ENCODE measurements at places on chromosomes 1 and 21.

- no peak for DNase-seq
Measured at GRCh38 chr1:15264769-15265168, 17.7 kb downstream of the FHAD1 start.

GRCh38 chr1:27004471-27005165 is 8.0 kb downstream of the TENT5B start:
- no peak for DNase-seq

GRCh38 chr1:231799363-231799986 is 172.9 kb downstream of the DISC1 start:
- DNase-seq: no peak

DNA sequence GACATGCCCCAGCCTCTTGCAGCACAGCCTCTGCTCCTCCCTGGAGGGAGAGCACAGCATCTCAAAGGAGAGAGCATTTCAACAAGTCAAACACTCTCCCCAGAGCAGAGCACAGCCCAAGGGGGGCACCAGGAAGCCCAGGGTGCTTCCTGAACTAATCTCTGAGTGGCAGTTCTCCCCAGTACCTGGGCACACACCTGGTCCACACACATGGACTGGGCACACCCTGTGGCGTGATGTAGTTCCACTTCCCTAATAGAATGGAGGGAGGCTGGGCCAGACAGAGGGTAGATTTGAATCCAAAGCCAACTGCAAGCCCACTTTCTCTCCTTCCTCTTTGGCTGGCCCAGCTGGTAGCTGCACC is 55.5 kb downstream of the CD46 start:
- no peak for DNase-seq

- DNase-seq: no peak
Measured at GRCh38 chr1:1806890-1807289, 28.6 kb upstream of the NADK start.

DNA sequence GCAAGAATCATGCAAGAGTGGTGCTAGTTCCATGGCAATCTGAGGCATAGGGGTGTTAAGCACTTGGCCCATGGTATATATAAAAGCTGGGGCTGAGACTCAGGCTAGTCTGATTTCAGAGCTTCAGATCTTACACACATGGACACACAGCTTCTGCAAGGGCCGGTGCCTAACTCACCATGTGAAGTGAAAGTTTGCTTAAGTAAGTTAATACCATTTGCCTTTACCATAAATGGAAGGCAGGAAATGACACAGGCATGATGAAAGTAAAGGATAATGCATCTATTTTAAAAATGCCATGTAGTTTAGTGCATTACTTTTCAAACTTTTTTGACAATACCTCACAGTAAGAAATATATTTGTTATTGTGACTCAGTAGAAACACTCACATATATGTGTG is 122.6 kb downstream of the KCNJ6 start:
- DNase-seq: no peak

GRCh38 chr1:40057310-40058030 is 16.9 kb downstream of the CAP1 start:
- DNase-seq: no peak

- no peak for DNase-seq
Measured at GRCh38 chr1:214326406-214326805, 45.4 kb downstream of the SMYD2 start.

- no peak for DNase-seq
Measured at GRCh38 chr1:107142140-107142542, 1.3 kb downstream of the NTNG1 start.

- no peak for DNase-seq
Measured at GRCh38 chr1:203425663-203425975, 50.0 kb upstream of the PRELP start.

DNA sequence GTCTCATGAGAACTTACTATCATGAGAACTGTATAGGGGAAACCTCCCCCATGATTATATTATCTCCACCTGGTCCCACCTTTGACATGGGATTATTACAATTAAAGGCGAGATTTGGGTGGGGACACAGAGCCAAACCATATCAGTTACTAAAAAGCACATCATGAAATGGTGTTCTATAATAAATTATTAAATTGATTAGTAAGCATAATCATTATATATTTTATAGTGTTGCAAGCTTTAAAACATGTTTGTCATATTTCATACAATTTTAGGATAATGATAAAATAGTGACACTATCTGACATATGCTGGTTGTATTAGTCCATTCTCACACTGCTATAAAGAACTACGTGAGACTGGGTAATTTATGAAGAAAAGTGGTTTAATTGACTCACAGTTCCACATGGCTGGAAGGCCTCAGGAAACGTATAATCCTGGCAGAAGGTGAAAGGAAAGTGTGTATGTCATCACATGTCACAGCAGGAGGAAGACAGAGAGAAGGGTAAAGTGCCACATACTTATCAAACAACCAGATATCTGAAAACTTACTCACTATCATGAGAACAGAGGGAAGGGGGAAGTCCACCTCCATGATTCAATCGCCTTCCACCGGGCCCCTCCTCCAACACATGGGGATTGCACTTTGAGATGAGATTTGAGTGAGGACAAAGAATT is 539.2 kb upstream of the OLFM3 start:
- no peak for DNase-seq

DNA sequence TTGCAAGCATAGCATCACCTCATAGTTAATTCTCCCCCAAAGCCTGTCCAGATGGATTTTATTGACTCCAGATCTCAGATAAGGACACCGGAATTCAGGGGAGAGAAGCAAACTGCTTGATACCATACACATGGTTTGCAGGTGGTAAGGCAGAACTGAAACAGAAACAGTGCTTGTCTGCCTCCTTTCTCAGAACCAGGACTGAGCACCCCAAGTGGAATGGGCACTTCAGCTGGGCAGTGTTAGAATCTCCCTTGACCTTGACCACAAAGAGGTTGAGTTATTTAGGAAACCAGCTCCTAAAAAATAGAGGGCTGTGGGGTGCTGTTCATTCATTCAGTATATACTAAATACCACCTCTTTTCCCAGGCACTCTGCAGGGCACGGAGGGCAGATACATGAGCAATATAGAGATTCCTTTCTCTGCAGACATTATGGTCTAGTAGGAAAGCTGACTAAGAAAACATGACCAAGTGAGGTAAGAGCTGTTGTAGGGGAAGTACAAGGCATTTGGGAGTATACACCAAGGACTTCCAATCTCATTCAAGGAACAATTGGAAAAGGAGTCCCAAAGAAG is 185.2 kb downstream of the C1orf94 start:
- no peak for DNase-seq

- no peak for DNase-seq
Measured at GRCh38 chr21:34946916-34947534, 102.1 kb downstream of the RUNX1 start.

DNA sequence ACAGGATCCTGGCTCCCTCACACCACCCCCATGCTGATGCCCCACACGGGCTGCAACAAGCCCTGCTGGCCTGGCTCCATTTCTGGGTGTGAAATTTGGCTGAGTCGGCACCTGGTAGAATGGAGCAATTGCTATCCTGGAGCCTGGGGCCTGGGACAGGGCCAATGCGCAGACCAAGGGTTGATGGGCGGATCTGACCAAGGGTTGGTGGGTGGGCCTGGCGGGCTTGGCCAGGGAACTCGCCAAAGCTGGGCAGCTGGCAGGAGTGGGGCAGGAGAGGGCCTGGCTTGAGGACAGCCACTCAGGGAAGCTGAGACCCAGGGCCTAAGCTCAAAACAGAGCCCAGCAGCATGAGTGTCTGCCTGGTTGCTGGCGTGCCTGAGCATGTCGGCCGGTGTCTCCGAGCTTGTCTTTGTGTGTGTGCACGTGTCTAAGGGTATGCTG is 70.9 kb upstream of the POU3F1 start:
- no peak for DNase-seq

DNA sequence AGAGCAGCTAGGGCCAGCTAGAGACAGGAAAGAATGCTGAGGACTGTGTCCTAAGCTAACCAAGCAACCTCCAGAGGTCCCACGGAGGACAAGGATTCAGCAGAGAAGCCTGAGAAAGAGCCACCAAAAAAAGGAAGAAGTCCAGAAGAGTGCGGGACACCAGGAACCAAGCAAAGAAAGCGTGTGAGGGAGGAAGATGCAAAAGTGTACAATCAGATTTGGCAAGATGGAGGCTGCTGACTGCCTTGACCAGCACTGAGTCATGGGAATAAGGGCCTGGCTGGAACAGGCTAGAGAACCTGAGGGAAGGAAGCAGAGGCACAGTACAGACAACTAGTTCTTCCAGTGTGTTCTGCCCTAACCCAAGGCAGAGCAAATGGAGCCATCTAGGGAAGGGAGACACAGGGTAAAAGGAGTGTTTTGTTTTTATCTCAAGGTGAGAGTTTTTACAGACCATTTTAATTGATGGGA is 18.5 kb downstream of the TP53BP2 start:
- DNase-seq: no peak

DNA sequence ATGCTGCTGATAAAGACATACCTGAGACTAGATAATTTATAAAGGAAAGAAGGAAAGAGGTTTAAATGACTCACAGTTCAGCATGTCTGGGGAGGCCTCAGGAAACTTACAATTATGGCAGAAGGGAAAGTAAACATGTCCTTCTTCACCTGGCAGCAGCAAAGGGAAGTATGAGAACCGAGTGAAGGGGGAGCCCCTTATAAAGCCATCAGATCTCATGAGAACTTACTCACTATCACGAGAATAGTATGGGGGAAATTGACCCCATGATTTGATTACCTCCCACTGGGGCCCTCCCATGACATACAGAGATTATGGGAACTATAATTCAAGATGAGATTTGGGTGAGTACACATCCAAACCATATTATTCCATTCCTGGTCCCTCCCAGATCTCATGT is 154.4 kb downstream of the FASLG start:
- no peak for DNase-seq

Measured in GM12891 (cell line).